Hindlimb muscle (tissue), 1 donor: ENCODE measurements at places on chromosomes 3 and 15.

- no peak for DNase-seq
These were observed 85.3 kb downstream of the HCN4 start for GRCh38 chr15:73283366-73283962.

DNA sequence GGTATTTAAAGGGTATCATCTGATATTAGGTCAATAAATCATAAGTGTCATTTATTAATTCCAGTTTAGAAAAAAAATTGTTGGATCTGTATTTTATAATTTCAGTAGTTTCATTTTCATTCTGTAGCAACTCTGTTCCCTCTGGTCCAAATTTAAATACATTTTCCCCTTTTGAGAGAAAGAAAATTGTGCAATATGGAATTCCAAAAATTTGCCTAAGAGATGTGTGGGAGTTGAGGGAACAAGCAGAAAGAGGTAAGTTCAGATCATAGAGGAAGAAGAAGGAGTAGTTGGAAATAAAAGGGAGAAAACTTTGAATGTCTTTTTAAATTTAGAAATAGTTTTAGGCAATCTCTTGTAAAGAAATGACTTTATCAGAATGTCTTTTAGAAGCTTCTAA is 48.9 kb upstream of the MME start:
- no peak for DNase-seq

DNA sequence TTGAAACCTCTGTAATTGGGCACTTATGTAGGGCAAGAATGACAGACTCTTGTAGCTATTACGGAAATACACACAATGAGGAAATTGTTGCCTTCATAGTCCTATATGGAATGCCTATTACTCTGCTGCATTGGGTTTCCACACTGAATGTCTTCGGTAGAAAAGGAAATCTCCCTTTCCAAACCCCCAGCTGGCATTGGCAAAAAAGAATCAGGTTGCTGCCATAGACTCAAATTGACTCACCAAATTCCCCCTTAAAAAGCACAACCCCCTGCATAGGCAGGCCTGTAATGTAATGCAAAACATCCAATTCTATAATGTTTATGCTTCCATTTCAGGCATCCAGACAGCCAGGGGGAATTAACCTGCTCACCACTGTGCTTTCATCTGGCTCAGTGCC is 44.8 kb upstream of the NTRK3 start:
- DNase-seq: no peak

DNA sequence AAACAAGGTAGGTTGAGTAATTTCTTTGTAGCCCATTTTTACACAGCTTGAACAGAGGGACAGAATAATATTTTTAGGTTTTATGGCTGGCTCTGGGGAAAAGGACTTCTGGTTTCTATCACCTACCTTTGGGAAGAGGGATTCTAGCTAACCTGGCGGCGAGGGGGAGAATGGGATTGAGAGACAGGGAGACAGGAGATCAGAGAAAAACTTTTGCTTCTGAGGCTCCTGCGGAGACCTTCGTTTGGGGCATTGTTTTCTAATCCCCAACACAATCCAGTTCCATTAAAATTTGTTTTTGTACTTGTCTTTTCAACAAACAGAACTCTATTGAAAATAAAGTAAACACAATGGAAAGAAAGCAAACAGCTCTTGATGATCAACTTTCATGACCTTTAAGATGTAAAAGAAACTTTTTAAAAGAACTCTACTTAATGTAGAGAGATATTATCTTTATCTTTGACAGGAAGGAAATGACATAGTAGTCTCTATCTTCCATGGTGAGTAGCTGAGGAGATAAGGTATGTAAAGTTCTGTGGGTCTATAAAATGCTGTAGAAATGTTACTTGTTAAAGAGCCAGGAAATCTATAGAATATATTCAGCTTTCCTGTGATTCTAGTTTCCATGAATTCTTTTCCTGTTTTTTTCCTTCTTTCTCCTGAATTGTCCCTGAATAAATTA is 37.0 kb upstream of the P2RY1 start:
- no peak for DNase-seq

GRCh38 chr3:172090035-172090434 is 50.7 kb downstream of the FNDC3B start:
- no peak for DNase-seq

DNA sequence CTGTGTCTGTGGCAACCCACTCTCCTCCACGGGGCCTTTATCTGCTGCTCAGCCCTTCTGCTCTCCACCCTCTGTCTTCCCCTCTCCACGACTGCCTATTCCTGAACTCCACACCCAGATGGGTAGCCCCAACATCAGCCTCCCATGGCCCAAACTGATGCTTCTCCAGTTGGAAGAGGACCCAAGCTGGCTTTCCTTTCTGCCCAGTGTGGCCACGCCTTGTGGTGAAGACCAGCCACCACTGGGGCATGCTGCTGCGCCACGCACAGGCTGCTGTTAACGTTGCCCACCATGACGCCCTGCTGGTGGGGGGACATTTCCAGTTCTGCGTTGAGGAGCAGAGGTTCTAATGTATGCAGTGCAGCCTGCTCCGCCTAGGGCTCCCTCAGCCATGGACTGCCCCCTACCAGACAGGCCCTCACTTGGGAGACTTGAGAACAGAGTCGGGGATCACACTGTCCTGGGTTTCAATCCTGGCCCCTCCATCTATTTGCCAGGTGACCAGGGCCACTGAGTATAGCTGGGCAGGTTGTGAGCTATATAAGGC is 26.9 kb downstream of the CFAP100 start:
- DNase-seq: no peak

- peak; percentile 29 for DNase-seq
These were observed 8.2 kb upstream of the ZNF660 start for GRCh38 chr3:44576613-44577012.
